ENCODE measurements at places on chromosomes 1 and 21.
A peak's percentile ranks its signal among the peaks of the same experiment; 100 is the strongest.

DNA sequence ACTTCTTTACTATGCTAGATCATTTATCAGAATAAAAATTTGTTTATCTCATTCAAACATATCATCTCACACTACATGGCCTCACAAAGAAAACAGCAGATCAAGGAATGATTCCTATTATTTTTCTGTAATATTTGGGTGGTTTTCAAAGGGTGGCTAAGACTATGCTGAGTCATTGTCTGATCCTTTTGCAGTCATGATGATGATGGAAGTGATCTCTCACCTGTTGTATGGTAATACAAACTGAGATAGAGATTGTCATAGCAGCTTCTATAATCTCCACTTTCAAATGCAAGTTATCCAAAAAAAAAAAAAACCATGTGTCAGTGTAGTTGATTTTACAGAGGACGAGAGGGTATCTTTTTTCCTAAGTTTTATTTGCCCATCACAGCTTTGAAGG is 37.2 kb upstream of the GBP5 start:
- DNase-seq: no peak

DNA sequence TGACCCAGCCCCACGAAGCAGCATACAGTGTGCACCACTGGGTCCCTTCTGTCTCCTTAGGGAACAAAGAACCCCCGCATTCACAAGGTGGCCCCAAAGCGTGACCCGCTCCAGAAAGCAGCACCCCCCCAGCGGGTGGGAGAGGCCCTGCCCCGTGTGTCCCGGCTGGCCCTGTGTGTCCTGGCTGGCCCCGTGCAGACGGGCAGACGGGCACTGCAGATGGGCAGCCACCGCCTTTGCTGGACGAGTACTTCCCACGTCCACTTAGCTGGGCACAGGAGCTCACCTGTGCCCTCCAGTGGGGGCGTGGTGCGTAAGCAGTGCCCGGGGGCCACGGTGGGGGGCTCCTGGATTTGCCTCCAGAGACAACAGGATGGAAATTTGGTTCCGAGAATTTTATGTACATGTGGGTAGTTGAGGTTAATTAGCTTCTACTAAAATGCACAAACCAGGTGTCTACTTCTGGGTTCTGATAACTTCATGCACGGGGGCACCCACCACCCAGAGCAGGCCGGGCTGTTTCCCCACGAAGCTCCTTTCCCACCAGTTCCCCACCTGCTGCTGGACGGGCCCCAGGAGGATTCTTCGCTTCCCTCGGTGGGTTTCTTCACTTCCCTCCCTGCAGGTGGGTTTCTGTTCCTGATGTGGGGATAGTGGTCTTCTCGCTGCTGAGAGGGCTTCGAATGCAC is 33.2 kb upstream of the SLC19A1 start:
- no peak for DNase-seq

DNA sequence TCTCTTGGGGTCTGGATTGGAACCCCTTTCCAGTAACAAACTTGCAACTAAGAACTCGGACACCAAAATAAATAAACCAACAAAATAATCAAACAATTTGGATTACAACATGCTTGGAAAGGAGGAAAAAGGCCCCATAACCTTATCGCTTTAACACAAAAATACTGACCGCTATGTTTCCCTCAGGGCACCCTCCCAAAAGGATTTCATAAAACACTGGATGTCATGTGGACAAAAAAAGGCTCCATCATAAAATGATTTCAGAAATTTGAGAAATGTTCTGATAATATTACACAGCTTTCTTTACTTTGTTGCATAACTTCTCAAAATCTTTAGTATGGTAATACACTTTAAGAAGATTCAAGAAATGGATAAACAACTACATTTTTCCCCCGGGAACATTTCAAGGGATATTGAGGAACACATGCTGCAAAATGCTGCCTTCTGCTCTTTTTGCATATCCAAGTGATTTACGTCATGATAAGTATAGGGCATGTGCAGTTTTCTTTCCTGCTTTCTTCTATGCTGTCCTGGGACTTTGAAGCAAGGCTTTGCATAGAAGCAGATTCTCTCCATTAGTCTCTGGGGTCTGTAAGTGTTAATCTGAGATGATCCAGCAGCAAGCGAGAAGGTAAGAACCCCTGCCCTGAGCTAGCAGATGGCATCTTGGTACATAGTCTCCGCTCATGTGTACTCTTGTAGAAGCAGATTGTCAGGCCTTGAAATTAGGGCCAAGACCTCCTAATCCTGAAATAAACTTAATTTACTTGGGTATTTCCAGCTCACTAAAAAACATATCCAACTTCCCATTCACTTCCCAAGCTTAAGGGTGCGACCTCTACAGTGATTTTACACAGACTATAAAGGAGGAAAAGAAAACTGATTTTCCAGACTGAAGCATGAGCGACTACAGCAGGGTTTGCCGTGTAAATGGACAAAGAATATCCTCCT is 85.5 kb upstream of the KIAA0040 start:
- DNase-seq: no peak

GRCh38 chr1:31815307-31815645 is 546 bp downstream of the SPOCD1 start:
- no peak for DNase-seq

DNA sequence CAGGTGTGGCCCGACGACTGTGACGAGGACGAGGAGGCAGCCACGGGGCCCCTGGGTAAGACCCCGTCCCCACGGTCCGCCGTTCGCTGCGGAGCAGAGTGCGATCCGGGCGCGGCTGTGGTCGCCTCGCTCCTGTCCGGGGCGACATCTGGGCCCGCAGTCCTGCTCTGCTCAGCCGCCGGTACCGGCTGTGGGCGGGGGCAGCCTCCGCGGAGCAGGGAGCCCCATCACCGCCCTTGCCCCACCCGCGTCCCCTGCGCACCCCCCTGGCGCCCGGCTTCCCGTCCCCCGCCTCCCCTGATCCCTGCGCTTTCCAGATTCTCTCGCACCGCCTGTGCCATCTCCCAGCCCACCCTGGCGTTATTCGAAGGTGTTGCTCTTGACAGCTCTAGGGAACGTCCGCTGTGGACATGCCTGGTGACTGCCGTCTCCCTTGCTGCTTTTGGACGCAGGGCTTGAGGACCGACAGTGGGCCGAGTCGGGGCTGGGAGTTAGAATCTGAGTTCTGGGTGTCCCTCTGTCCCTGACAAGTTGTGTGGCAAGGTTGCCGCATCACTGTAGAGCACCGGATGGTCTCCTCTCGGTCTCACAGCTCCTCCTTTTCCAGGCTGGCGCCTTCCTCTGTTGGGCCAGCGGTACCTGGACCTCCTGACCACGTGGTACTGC is 596 bp downstream of the TOR3A start:
- DNase-seq: peak; percentile 29

DNA sequence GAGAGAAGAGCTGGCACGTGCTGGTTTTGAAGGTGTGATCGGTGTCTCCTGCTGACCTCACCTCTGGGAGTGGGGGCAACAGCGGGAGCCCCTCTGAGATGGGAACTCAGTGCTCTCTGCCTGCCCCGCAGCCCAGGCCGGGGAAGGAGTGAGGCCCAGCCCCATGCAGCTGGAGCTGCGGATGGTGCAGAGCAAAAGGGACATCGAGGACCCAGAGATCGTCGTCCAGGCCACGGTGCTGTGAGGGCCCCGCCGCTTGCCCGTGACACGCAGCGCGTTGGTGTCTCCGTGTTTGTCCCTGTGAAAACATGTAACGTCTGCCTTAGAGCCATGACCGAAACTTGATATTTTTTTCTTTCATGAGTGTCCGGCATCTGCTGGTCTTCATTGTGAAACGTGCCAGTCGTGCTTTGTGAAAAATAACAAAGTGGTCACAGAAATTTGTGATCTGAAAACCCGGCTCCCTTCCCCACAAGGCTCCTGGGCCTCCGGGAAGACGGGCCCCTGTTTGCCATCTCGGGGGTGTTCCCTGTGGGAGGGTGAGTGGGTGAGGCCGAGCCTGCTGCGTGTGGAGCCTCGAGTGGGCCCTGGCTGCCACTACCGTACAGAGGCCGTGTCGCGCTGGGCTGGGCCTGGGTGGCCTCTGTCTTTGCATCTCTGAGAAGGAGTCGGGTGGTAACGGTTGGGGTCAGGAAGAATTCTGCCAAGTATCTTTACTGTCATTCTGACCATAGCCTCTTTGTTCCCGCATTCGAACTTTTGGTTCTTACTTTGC is 20.1 kb downstream of the CSTB start:
- DNase-seq: no peak

GRCh38 chr1:119603695-119604094 is 44.4 kb downstream of the ZNF697 start:
- no peak for DNase-seq

- no peak for DNase-seq
Measured at GRCh38 chr1:24294228-24294672, 24.9 kb upstream of the GRHL3 start.

- peak; percentile 1 for DNase-seq
Measured at GRCh38 chr1:227654858-227655752, 80.0 kb downstream of the JMJD4 start.

DNA sequence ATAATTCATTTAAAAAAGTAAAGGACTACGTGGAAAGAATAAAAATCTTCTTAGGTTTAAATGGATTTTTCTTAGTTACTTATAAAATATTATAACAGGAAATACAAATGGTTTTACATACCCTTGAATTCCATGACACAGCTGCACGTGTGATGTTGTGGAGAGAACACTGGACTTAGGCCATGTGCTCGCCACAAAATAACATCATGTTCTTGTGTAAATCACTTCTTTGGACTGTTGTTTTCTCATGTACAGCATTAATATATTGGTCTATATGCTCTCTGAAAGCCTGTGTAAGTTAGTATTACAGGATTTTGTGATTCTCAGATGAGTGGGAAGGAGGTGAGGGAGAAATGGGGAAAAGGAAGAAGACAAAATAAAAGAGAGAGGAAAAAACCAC is 228.2 kb downstream of the DNM3 start:
- no peak for DNase-seq

DNA sequence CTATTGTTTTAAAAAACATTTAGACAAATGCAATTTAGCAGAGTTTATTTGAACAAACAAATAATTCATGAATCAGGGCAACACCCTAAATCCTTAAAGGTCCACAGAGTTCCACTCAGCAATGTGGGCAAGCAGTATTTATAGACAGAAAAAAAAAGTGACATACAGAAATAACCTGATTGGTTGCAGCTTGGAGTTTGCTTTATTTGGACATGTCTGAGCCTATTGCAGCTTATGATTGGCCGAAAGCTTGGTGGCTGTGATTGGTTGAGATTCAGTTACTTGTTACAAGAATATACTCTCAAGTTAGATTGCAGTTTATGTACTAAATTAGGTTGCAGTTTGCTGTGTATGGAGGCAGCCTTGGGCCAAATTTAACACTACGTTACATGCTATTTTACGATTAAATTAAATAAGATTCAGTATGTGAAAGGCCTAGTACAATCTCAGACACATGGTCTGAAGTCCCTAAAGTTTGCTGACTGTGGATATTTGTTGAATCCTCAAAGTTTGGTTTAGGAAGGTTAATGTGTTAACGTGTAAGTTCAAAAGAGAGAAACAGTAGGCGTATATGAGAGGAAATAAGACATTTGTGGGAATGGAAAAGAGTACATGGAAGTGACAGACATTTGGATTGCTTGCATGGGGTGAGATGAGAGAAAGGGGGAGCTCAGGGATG is 6.9 kb upstream of the CAMSAP2 start:
- DNase-seq: no peak

DNA sequence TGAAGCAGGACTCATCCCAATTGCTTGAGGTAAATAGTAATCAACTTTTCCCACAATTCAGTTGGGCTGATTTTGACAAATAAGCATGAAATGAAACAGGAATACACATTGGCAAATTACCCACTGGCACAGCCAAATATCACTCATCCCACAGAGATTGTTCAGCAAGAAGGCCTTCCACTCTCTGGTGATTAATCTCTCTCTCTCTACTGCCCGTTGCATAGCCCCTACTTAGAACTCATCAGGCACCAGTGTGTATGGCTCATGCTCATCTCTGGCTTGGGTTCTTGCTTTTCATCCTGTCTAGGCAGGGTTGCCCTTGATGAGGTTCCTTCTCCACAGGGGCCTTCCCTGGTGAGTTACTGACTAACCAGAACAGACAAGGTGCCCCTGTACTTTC is 1.1 kb downstream of the BSDC1 start:
- DNase-seq: no peak

DNA sequence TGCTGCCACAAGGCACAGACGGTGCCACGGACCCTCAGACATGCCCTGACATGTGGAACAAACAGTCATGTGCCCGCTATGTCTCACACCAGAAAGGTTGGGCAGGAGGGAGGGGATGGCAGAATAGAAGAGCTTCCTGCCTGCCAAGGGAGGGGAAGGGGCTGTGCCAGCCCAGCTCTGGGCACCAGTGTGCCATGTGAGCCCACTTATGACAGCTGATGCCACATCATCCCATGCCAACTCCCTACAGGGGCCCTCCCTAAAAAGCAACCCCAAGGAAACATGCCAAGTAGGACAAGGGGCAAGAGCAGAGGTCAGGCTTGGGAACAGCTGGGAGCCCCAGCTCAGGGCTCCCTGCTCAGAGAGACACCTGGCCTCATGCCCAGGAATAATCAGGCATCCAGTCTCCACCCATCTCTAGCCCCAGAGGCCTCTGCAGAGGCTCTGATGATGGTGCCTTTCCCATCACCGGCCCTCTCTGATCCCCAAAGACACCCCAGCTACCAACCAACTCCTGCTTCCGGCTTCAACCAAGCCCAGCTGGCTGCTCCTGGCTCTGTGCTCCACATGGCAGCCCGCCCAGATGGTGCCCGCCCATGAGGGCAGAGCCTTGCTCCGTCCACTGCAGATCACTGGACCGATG is 10.3 kb downstream of the ADGRB2 start:
- no peak for DNase-seq

GRCh38 chr1:216924732-216925131 is 201.5 kb upstream of the ESRRG start:
- no peak for DNase-seq

DNA sequence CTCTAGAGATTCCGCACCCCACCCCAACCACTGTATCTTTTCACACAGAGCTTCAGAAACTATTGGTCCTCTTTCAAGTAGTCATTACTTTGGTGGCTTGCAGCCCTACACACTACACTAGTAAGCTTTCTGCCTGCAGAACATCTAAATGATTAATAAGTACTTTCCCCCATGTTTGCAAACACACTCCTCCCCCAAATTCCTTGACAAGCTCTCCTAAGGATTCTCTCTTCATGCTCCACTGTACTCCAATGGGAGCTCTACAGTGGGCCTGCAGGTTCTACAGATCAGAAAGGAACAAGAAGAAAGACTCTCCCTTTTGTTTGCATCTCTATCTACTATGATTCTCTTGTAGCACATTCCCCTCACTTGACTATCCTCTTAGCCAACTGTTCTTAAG is 16.3 kb upstream of the NUF2 start:
- no peak for DNase-seq

GRCh38 chr1:30518696-30519095 is 204.7 kb downstream of the MATN1 start:
- DNase-seq: no peak

DNA sequence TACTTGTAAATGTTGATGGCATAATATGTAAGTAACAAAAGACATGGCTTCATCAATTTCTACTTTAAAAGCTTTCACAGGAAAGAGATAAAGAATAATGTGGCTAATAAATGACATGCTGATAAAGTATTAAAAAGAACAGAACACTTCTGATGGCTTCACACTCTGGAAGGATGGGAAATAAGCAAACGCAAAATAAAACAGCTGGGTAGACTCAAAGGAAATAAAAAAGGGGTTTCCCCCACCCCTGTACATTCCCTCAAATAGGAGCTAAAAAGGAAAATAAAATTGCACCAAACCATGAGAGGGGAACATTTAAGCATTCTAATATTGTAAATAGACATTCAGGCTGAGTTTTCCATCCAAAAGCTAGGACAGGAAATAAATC is 27.0 kb upstream of the DYRK1A start:
- DNase-seq: peak; percentile 7

Data from SK-N-DZ (cell line).